ENCODE measurements at places on chromosomes 6 and 20. TPM values are rescaled to one million over a fixed set of nuclear protein-coding genes. Genes with fewer than 3 reads are reported as not detected.
A peak's percentile ranks its signal among the peaks of the same experiment; 100 is the strongest.

MRAP2 gene
- not detected for total RNA-seq

PTCRA gene
- not detected for total RNA-seq

RAET1E gene
- total RNA-seq, result not detected

FOXS1 gene
- not detected for total RNA-seq

RAET1L gene
- total RNA-seq, result not detected

PDE10A gene
- total RNA-seq, result not detected

DNA sequence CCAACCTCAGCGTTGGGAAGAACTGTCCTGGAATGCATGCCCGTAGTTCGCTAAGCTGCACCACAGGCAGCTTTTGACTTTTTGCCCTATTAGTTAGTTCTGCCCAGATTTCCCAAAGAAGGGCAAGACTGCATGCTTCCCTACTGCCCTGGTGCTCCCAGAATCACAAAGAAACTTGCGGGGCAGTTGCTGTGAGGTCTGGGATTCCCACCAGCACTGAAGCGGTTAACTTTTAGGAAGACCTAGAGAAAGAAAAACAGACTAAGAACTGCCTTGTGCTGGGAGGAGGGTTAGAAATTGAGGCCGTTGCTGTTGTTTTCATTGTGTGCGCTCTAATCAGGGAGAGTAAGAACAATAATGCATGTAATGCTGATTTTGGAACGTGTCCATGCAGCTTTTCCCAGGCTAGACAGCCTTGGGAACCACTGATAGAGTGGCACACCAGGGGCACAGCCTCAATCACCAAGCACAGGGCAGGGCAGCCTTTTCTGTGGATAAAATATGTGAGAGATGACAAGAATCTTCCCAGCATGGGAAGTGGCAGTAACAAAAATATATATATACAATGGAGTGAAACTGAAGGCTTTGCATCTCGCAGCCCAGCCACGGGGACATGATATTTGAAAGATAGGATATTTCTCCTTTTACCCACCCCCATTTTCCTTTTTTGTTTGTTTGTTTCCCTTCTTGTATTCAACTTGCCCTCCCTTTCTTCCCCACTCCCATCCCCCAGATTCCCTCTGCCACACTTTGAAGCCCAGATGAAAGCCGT, 137.7 kb upstream of the HEY2 start:
- no peak overlapping the region for H3K4me3 ChIP-seq
- no peak for DNase-seq
- no peak overlapping the region for H3K27ac ChIP-seq
- no peaks in the 10 kb centered on the region for H3K36me3 ChIP-seq
- peaks cover 17% of the 10 kb centered on the region for H3K27me3 ChIP-seq
- H3K4me1 ChIP-seq, result no peaks in the 10 kb centered on the region

- peaks cover 2% of the 10 kb centered on the region for H3K4me1 ChIP-seq
- H3K4me3 ChIP-seq, result no peak overlapping the region
- peaks cover 5% of the 10 kb centered on the region for H3K27me3 ChIP-seq
- H3K27ac ChIP-seq, result no peak overlapping the region
- H3K36me3 ChIP-seq, result no peaks in the 10 kb centered on the region
These were observed 128.8 kb upstream of the GGTLC1 start for GRCh38 chr20:24117383-24117782.

- no peak overlapping the region for H3K4me3 ChIP-seq
- H3K27ac ChIP-seq, result no peak overlapping the region
- peaks cover 14% of the 10 kb centered on the region for H3K4me1 ChIP-seq
- no peak for DNase-seq
- H3K36me3 ChIP-seq, result no peaks in the 10 kb centered on the region
These were observed 11.2 kb downstream of the COL9A3 start for GRCh38 chr20:62828051-62828450.

DNA sequence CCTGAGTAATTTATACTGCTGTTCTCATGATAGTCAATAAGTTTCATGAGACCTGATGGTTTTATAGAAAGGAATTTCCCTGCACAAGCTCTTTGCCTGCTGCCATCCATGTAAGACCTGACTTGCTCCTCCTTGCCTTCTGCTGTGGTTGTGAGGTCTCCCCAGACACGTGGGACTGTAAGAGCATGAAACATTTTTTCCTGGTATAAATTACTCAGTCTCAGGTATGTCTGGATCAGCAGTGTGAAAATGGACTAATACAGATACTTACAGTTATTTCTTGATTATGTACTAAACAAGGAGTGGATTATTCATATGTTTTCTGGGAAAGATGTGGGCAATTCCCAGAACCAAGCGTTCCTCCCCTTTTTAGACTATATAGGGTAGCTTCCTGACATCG, 1.9 kb upstream of the TRIM38 start:
- DNase-seq, result no peak
- peaks cover 17% of the 10 kb centered on the region for H3K36me3 ChIP-seq
- no peak overlapping the region for H3K4me3 ChIP-seq
- H3K27ac ChIP-seq, result peak overlapping the region; percentile 35
- H3K4me1 ChIP-seq, result peaks cover 62% of the 10 kb centered on the region
- H3K27me3 ChIP-seq, result no peaks in the 10 kb centered on the region

DNA sequence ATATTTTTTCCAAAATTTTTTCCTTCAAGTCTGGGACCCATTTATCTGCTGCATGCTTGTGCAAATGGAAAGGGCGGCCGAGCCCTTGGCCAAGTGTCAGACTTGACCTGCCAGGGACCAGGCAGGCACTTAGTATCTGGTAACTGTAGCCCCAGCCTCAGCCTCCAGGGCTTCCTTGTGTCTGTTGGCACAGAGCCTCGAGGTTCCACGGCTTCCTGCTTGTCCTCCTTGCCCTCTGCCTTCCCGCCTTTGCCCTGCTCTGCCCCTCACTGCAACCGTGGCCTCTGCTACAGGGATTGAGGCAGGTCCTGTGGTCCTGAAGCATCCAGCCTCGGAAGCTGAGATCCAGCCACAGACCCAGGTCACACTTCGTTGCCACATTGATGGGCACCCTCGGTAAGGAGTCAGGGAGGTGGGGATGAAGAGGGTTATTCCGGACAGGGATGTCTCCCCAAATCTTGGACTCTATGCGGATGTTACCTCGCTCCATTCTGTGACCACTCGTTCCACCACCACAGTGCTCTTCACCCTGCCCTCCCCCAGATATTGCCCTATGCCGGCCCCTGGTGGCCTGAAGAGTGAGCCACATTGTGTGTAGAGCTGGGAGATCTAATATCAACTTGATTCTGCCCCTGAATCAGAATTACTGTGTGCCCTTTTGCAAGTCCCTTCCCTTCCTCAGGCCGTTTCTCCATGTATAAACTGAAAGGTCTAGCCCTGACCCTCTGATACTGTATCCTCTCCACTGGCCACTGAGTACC, 41.5 kb upstream of the SRF start:
- DNase-seq, result peak; percentile 7
- peaks cover 1% of the 10 kb centered on the region for H3K4me1 ChIP-seq
- no peak overlapping the region for H3K4me3 ChIP-seq

DNA sequence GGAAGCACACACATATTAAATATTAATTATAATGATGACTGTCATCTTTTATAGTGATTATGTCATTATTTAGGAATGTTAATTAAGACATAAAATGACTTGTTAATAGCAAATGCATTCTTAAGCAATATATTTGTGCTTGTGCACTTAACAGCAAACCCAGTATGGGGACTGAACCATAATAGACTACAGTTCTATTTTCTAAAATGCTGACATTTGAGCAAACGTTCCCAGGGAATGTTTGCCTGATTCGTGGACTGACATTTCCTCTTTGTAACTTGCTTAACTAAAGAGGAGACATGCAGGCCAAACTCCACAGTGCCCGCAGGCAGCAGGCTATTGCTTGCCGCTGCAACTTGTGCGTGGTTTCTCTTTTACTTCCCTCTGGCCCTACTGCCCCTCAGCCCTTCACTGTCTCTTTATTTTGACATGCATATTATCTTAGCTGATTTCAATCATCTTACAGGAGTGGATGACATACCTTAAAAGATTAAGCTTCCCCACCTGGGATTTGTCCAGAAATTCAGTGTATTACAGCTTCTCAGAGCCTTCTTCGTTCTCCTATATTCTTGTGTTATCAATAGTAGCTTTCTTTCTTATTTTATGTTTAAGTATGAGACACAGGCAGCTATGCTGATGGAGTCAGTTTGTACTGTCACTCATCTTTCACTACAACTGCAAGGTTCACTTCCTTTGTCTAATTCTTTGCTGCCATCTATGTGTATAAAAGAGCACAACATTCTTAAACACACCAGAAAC, 141.5 kb downstream of the GMDS start:
- no peaks in the 10 kb centered on the region for H3K27me3 ChIP-seq
- peaks cover 1% of the 10 kb centered on the region for H3K36me3 ChIP-seq
- no peak for DNase-seq

GRCh38 chr20:10665027-10665561, 8.7 kb downstream of the JAG1 start:
- H3K36me3 ChIP-seq, result no peaks in the 10 kb centered on the region
- no peaks in the 10 kb centered on the region for H3K4me1 ChIP-seq
- H3K27me3 ChIP-seq, result peaks cover 58% of the 10 kb centered on the region
- no peak for DNase-seq
- H3K4me3 ChIP-seq, result no peak overlapping the region

DNA sequence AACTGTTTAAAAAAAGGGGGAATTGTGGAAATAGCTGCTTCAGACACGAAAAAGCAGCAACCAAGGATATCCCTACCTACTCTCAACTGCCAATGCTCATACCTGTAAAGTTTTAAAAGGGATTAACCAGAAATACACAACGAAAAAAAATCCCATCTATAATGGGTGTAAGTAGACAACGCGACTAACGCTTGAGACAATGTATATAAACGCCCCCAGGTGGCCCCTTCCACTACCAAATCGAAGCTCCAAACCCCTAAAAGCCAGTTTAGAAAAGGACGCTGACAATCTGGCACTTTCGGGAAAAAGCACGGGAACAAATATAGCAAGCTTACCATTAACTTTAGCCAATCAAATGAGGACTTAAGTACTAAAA, 94.5 kb upstream of the BTN3A2 start:
- H3K4me3 ChIP-seq, result no peak overlapping the region
- H3K27ac ChIP-seq, result no peak overlapping the region
- no peaks in the 10 kb centered on the region for H3K36me3 ChIP-seq
- H3K4me1 ChIP-seq, result peaks cover 28% of the 10 kb centered on the region

DNA sequence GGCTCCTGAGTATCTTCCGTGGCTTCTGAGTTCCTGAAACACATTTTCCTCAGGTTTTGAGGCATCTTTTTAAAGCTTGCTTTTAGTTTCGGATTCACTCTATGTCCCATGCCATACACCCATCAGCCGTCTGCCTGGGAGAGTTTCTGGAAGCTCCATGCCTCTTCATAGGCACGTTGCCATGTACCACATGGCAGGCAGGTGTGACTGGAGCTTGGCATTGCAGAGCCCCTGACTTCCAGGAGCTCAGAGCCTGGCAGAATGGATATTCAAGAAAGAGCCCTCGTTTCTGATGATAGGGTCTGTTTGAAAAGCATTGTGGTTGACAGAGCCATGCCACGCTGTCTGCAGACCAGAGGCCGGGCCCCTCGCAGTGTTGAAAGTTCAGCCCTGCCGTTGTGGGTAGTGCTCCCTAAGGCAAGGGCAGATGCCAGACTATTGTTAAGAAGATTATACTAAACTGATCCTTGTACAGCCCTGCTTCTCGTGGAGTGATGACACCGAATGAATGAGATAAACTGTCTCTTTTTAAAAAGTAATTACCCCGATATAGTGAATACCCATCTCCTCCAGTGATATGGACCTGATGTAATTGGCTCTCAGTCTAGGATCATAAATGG, 100.0 kb downstream of the RPP40 start:
- no peaks in the 10 kb centered on the region for H3K27me3 ChIP-seq
- H3K27ac ChIP-seq, result no peak overlapping the region
- H3K4me3 ChIP-seq, result no peak overlapping the region
- peaks cover 23% of the 10 kb centered on the region for H3K36me3 ChIP-seq

DNA sequence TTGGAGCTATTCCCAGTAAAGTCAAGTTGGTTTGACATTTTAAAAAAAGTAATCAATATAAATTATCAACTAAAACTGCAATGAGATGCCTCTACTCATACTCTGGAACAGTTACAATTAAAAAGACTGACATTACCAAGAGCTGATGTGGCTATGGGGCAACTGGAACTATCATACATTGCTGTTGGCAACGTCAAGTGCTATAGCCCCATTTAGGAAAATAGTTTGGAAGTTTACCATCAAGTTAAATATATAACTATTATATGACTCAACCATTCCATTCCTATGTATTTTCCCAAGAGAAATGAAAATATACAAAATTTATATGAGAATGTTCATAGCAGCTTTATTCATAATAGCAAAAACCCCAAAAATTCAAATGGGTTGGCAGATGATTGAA, 111.4 kb upstream of the HDGFL1 start:
- no peak overlapping the region for H3K27ac ChIP-seq
- no peak overlapping the region for H3K4me3 ChIP-seq
- no peaks in the 10 kb centered on the region for H3K27me3 ChIP-seq
- H3K4me1 ChIP-seq, result no peaks in the 10 kb centered on the region
- no peaks in the 10 kb centered on the region for H3K36me3 ChIP-seq

GRCh38 chr6:151702851-151703658, 104.4 kb upstream of the ESR1 start:
- peaks cover 8% of the 10 kb centered on the region for H3K4me1 ChIP-seq
- no peak overlapping the region for H3K4me3 ChIP-seq
- no peak for DNase-seq
- H3K27me3 ChIP-seq, result no peaks in the 10 kb centered on the region
- no peak overlapping the region for H3K27ac ChIP-seq
- H3K36me3 ChIP-seq, result no peaks in the 10 kb centered on the region

GRCh38 chr6:29814379-29815117, 13.1 kb upstream of the HLA-G start:
- no peaks in the 10 kb centered on the region for H3K4me1 ChIP-seq
- no peaks in the 10 kb centered on the region for H3K36me3 ChIP-seq
- no peak for DNase-seq
- peaks cover 33% of the 10 kb centered on the region for H3K27me3 ChIP-seq
- H3K4me3 ChIP-seq, result no peak overlapping the region

- H3K36me3 ChIP-seq, result no peaks in the 10 kb centered on the region
- H3K4me3 ChIP-seq, result no peak overlapping the region
- H3K27ac ChIP-seq, result no peak overlapping the region
These were observed 17.7 kb downstream of the RIPOR3 start for GRCh38 chr20:50673466-50674137.

DNA sequence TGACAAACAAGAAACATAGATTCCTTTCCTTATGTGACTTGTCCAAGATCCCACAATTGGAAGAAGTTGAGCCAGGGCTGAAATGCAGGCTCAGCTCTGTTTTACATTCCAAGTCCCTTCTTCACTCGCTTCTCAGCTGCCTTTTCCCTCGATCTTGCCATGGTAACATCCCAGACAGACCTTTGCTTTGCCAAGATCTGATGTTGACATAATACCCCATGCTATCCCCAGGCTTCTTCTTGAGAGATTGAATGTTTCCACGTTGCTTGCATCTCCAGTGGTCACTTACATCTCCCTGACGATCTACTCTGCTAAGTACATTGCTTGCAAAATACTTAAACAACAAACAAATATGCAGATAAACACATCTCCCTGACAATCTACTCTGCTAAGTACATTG, 63.5 kb downstream of the TBXT start:
- no peak overlapping the region for H3K27ac ChIP-seq
- peaks cover 13% of the 10 kb centered on the region for H3K27me3 ChIP-seq
- H3K4me1 ChIP-seq, result peaks cover 5% of the 10 kb centered on the region
- no peak overlapping the region for H3K4me3 ChIP-seq
- DNase-seq, result no peak
- H3K36me3 ChIP-seq, result no peaks in the 10 kb centered on the region

GRCh38 chr6:167448378-167448777, 123.5 kb downstream of the TTLL2 start:
- H3K4me3 ChIP-seq, result no peak overlapping the region
- no peaks in the 10 kb centered on the region for H3K36me3 ChIP-seq
- H3K27ac ChIP-seq, result no peak overlapping the region
- no peak for DNase-seq
- H3K27me3 ChIP-seq, result no peaks in the 10 kb centered on the region
- no peaks in the 10 kb centered on the region for H3K4me1 ChIP-seq

All from naive thymus-derived CD8-positive, alpha-beta T cell (primary cell).